ENCODE measurements at places on chromosomes 7 and 10.

DNA sequence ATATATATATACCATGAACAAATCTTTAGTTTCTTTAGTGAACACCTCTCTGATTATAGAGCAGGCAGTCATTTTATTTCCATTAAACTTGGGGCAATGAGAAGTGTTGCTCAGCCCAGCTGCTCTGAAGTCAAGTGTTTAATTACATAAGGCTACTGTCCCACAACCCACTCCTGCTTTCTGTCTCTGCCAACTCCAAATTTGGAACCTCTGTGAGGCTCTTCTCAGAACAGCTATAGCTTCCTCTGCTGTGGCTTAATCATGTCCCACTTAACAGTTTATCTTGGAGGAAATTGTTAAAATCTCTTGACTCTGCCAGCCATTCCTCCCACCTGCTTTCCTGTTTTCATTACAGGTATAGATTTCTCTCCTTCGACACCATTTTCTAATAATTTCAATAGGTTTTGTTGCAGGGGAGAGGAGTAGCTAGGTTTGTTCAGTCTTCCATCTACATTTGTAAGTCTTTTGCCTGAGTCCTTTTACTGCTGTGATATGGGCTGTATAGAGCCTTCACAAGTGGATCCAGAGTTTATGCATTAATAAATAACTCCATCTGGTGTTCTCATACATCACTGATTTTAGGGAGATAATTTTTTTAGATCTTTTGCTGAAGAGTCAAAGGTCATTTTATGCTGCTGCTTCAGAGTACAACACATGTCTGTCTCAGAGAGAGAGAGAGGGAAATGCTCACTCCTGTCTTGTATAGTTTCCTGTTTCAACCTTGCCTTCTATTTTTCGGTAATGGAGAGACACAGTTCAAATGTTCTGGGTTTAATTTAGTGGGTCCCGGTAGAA is 170.4 kb downstream of the WNT2 start:
- no peak for DNase-seq

- no peak for DNase-seq
Measured at GRCh38 chr7:101890749-101891523, 73.5 kb downstream of the CUX1 start.

DNA sequence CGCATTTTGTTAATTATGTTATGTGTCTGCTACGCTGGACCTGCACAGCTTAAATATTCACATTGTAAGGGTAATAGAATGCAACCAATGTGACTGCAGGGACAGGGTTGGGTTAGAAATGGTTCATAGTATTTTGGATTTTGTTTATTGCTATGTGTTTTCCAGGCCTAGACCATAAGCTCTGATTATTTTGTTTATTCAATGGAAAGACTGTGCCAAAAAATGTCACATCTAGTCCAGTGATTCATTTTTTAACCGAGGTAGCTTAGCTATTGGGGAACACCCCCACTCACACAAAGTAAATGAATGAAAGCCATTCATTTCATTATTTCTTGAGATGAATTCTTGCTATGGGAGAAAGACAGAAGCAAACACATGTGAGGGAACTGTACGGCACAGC is 516.5 kb upstream of the ANKRD30A start:
- no peak for DNase-seq

- no peak for DNase-seq
Measured at GRCh38 chr7:30968294-30968693, 4.5 kb downstream of the GHRHR start.

DNA sequence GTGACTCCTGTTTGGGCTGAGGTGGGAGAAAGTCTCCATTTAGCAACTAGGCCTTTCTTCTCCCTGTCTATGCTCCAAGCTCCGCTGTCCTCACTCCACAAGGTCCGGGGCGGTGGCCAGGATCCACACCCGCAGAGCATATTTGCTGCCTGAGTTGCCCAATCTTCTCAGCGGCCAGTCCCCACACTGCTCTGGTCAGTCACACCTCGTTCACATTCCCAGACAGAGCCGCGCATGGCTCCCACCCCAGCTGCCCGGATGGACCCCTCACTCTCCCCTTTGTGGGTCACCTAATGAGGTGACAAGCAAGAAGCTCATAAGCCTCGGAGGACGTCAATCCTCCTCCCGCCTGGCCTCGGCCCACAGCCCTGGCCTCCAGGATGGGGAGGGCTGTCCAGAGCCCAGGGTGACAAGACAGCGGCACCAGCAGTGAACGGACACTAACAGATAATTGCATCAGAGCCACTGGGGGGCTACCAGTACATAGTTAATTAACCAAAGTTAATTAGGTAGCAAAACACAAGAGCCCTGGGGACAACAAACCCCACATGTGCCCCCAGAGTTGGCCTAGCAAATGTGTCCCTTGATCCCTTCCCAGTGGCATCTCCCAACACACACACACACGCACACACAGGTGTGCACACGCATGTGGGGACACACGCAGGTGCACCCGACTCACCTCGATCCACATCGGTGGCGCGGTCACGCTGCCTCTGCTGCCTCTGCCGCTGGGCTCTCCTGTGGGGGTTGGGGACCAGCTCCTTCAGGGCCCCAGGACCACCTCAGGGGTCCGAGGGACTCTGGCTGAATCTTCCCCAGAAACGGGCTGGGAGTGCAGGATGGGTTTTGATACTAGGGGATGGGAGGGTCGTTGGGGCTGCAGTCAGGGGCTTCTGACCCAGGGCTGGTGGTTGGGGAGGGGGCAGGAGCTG is 11.8 kb downstream of the EPHA1 start:
- DNase-seq: no peak

DNA sequence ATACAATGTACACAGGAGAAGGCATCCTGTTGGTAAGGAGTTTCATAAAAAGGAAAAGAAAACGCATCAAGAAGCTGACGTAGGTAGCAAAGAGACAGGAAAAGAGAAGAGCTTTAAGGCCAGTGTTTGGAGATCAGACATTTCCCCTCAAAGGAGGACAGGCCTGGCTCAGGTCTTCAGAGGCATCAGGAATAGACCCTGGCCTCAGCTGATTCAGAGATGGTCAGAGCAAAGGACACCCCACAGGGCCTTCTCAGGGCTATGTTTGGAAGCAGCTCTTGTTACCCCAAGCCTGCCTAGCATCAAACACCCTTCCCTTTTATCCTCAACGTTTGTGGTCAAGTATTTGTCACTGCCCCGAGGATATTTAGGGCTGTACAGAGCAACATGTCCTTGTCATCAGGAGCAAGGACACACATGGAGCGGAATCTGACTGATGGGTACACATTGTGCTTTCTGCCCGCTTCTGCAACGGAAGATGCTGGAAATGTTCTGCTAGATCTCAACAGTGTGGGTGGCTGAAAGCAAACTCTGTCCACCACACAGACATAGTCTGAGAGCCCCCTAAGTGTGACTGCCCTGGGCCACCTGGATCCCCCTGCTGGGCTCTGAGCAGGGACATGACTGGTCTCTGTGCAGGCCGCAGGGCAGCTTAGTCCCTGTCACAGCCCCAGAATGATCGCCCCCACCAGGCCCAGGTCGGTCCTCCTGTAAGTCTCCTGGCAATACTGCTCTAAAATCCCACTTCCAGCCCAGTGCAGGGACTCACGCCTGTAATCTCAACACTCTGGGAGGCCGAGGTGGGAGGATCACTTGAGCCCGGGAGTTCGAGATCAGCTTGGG is 1.0 kb upstream of the ZDHHC4 start:
- no peak for DNase-seq

- DNase-seq: no peak
Measured at GRCh38 chr10:102927311-102928010, 9.4 kb downstream of the CNNM2 start.

- DNase-seq: peak; percentile 5
Measured at GRCh38 chr10:115171392-115171960, 78.3 kb downstream of the ATRNL1 start.

DNA sequence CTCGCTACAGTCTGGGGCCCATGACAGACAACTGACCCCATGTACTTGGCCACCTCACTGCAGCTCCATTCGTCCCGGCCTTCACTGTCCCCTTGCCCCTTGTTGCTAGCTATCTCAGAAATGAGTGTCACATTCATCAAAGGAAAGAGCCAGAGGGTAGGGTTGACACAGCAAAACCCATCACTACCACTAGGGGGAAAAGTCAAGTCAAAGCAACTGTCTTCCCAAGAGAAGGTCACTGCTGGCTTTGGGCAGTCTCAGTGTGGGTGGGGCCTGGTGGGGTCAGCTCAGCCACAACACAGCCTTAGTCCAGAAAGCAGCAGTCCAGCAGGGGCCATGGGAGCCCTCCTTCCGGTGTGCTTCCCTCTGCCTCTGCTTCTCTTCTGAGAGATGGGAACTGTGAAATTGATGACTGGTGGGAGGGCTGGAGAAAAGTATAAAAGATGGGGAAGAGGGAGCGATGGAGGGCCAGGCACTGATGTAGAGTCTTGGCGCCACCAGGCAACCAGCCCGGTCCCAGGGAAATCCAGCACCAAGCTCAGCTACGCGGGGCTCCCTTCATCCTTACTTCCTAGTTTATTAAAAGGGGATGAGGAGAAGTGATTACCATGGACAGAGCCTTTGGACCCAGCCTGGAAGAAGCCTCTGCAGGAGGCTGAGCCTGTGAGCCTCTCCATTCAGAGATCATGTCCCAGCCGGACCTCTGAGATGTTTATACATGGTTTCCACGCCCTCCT is 58.0 kb downstream of the PLXNA4 start:
- DNase-seq: no peak

- DNase-seq: no peak
Measured at GRCh38 chr7:2090526-2091520, 141.9 kb downstream of the MAD1L1 start.

GRCh38 chr10:103350517-103351260 is at the start of gene PCGF6:
Gene PCGF6 (minus strand): TSS chr10:103351140. CDS start chr10:103351066, 74 bp downstream.
- peak; percentile 85 for DNase-seq

- no peak for DNase-seq
Measured at GRCh38 chr7:105705427-105705826, 124.1 kb upstream of the EFCAB10 start.

GRCh38 chr10:29994811-29995210 is 64.6 kb downstream of the JCAD start:
- no peak for DNase-seq

DNA sequence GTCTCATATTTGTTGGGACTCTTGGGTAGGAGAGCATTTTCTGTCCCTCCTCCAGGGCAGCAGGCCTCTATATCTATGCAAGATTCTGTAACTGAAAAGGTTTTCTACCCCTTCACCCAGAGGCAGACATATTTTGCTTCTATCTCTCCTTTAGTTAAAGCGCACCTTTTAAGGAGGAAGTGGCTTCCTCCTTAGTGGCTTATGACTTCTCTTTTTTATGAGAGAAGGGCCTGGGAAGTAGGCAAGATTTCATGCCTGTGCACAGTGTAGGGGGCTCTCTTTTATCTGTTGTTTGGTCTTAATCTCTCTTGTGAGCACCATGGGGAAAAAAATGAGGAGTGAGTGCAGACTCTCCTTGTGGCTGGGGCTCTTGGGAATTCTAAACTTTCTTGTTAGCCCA is 122.1 kb downstream of the LRMDA start:
- no peak for DNase-seq

GRCh38 chr10:73167458-73167782 is 388 bp downstream of the ECD start:
- no peak for DNase-seq
